ENCODE measurements at places on chromosomes 13 and 19. TPM values are rescaled to one million over a fixed set of nuclear protein-coding genes. Genes with fewer than 3 reads are reported as not detected.

The ZSWIM9 gene
- 3.6 TPM for total RNA-seq

The ZNF99 gene
- total RNA-seq, result not detected

The CNN1 gene
- total RNA-seq, result 2.0 TPM

The KIR2DL3 gene
- not detected for total RNA-seq

The ZNF829 gene
- total RNA-seq, result 1.3 TPM

The CRX gene
- total RNA-seq, result not detected

The TSHZ3 gene
- 2.3 TPM for total RNA-seq

The ATP8B3 gene
- 0.76 TPM for total RNA-seq

The CEACAM4 gene
- total RNA-seq, result not detected

The PSG4 gene
- not detected for total RNA-seq

The TNFSF11 gene
- total RNA-seq, result not detected

The VSIG10L gene
- under 0.01 TPM for total RNA-seq

The SIGLEC9 gene
- not detected for total RNA-seq

The CPB2 gene
- total RNA-seq, result not detected

The S1PR5 gene
- not detected for total RNA-seq

The ZNF714 gene
- total RNA-seq, result 10.5 TPM

The C13orf42 gene
- not detected for total RNA-seq

The PLVAP gene
- total RNA-seq, result 0.61 TPM

The PLPPR3 gene
- 0.97 TPM for total RNA-seq

The KLK2 gene
- not detected for total RNA-seq

The SEMA6B gene
- 71.8 TPM for total RNA-seq

The ZIM2 gene
- total RNA-seq, result not detected

The LRRC8E gene
- 1.1 TPM for total RNA-seq

The DUS3L gene
- 29.2 TPM for total RNA-seq

The SLC6A16 gene
- 0.15 TPM for total RNA-seq

The FBXO27 gene
- 1.2 TPM for total RNA-seq

The ELSPBP1 gene
- not detected for total RNA-seq

The ZNF793 gene
- total RNA-seq, result under 0.01 TPM

The ZNF653 gene
- 7.9 TPM for total RNA-seq

The ZNF540 gene
- total RNA-seq, result 0.15 TPM

The OR4F17 gene
- not detected for total RNA-seq

The NEK5 gene
- total RNA-seq, result under 0.01 TPM

The LRRC63 gene
- total RNA-seq, result not detected

The PDX1 gene
- total RNA-seq, result not detected

The THAP8 gene
- 1.2 TPM for total RNA-seq

The MEIS3 gene
- 0.46 TPM for total RNA-seq

The ZNF814 gene
- 4.6 TPM for total RNA-seq

The CCDC194 gene
- total RNA-seq, result under 0.01 TPM

The PPFIA3 gene
- total RNA-seq, result 5.3 TPM

The PRPF31 gene
- total RNA-seq, result 75.7 TPM

The UNC13A gene
- under 0.01 TPM for total RNA-seq

The CEACAM3 gene
- total RNA-seq, result not detected

The SNAPC2 gene
- total RNA-seq, result 16.3 TPM

The ZNF724 gene
- total RNA-seq, result 10.2 TPM

The IFNL1 gene
- total RNA-seq, result not detected

All from epithelial cell of umbilical artery (primary cell).